ENCODE measurements at places on chromosomes 3 and 15. TPM values are rescaled to one million over a fixed set of nuclear protein-coding genes. Genes with fewer than 3 reads are reported as not detected.
A peak's percentile ranks its signal among the peaks of the same experiment; 100 is the strongest.

DNA sequence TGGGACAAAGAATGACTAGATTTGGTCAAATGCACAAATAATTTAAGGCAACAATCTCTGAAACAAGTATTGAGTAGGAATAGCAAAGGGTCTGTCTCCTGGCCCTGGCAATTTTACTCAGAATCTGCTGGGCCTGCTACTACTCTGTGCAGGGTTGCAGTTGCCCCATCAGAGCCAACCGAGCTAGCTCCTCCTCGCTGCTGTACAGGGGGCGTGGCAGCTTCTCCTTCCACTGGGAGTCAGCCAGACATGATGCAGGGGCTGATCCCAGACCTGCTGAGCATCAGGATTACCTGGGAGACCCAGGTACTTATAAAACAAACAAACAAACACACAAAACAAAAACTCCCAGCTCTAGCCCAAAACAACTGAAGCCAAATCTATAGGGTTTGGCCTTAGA lies 30.5 kb upstream of the PXYLP1 start:
- no peak for DNase-seq

GRCh38 chr15:75023872-75024636 lies 664 bp downstream of the PPCDC start:
- no peak for DNase-seq

- no peak for DNase-seq
Measured at GRCh38 chr15:57500979-57501576, 90.6 kb upstream of the MYZAP start.

DNA sequence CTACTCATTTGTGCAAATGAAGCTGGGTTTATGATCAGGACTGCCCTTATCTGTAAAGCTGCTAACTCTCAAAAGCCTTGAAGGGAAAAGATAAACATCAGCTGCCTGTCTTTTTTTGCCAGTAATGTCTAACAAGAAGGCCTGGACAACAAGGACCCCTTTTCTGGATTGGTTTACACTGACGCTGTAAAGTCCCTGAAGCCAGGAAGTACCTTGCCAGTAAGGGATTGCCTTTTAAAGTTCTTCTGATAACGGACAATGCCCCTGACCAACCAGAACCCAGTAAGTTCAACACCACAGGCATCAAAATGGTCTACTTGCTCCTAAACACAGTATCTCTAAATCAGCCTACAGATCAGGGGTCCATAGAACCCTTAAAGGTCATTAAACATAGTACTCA lies 178.0 kb downstream of the PCCB start:
- DNase-seq, result no peak

GRCh38 chr3:110459021-110459420 lies 612.6 kb upstream of the NECTIN3 start:
- no peak for DNase-seq

DNA sequence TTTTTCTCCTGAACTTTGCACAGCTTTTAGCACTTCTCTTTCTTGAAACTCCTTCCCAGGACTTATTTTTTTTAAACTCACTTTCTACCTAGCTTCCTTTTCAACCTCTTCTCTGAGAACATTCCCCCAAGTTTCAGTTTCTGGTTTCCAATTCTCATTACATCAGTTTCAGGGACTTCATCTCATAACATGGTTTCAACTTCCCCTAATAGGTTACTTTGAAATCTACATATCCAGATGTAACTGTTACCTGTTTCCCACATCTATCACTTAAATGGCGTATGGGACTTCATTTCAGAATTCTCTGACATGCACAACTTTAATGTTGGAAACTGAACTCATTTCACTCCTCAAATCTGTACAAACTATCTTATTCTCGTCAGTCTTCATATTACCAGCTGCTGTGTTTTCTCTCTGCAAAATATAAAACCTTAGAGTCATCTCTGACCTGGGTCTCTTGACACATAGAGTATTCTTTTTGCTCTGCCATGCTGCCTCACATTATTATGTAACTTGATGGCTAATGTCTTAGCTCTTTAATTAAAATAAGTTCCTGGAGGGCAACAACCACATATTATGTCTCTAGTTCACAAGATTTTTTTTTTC lies 58.4 kb downstream of the NME9 start:
- DNase-seq, result no peak

The DPPA2 gene
- not detected for total RNA-seq

DNA sequence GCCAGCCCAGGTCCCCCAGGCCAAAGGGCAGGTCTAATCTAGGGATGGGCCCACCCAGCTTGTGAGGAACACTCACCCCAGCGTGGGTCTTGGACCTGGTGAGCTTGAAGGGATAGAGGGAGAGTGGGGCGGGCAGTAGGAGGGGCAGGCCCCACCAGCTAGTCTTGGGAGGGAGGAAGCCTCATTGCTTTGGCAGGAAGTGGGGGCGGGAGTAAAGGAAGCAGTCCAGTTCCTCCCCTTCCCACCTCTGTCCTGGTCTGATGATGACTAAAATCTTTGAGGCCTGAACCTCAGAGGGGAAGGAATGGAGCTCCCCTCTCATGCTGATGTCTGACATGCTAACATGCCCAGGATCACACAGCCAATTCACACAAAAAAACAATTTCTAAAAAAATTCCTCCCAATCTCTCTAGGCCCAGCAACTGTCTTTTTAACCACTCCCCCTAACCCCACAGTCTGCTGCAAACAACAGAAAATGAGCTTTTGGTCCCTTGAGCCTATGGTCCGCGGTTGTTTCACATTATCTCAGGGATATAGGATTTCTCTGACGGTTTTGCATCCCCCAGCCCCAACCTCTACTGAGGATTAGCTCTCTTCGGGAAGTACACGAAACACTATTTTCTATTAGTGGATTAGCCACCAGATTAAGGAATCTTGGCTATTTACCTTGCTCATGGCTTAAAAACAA lies 30.7 kb upstream of the DUSP7 start:
- DNase-seq, result no peak

DNA sequence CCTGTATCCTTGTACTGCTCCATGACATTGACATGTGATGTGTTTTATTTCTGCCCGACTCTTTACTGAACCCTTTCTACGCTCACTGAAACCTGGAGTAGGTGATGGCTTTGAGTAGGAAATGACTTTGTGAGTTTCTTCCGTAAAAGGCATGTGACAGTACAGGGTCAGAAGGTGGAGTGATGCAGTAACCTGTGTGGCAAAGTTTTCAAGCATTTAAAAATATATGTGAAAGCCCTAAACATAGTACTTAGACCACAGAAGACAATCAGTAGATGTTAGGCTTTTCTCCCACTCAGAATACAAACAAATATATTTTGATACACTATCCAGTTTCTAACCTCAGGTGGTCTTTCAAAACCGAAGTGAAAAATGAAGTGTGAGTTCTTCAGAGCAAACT lies 31.3 kb upstream of the SACM1L start:
- DNase-seq, result no peak

The GP9 gene
- not detected for total RNA-seq

- no peak for DNase-seq
Measured at GRCh38 chr3:10926811-10927521, 65.6 kb upstream of the SLC6A1 start.

GRCh38 chr15:88882785-88883184 lies 12.6 kb downstream of the HAPLN3 start:
- no peak for DNase-seq

DNA sequence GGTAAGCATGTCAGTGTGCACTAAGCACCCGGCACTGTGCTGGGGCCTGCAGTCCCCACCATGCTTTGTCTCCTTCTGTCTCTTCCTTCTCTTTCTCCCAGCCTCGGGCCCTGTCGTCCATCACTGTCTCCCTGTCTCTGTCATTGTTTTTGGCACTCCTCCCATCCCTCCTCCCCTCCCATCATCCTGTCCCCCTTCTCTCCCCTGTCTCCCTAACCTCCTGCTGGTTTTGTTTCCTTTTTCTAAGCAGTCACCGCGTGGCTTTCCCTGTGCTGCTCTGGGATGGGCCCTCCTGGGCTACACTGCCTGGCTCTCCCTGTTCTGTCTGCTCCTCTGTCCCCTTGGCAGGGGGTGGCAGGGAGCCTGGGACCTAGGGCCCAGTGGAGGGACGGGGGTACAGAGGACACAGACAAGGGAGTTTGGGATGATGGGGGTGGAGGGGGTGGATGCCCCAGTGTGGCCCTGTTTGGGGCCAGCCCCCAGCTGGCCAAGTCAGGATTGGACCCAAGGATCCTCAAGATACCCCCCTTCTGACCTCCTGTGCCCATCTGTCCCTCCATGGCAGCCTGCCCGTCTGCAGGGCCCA lies 5.7 kb downstream of the CHST13 start:
- DNase-seq, result no peak

DNA sequence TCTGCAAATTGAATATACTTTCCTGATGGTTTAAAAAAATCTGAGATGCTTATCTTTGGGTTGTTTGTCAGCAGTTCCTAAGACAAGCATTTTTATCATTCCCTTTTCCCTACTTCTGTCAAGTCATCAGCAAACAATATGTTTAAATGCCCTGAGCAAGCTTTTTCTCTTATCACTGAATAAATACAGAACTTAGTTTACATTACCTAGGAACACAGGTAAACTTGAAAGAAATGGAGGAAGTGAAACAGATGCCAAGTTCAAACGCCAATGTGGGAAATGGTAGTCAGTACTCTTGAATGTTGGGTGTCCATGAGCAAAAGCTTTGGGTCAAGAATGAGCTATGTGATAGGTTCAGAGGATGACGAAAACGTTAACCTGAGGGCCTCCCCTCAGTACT lies 17.2 kb upstream of the TCAIM start:
- DNase-seq, result no peak

- DNase-seq, result no peak
Measured at GRCh38 chr15:70505411-70505919, 257.9 kb downstream of the UACA start.

DNA sequence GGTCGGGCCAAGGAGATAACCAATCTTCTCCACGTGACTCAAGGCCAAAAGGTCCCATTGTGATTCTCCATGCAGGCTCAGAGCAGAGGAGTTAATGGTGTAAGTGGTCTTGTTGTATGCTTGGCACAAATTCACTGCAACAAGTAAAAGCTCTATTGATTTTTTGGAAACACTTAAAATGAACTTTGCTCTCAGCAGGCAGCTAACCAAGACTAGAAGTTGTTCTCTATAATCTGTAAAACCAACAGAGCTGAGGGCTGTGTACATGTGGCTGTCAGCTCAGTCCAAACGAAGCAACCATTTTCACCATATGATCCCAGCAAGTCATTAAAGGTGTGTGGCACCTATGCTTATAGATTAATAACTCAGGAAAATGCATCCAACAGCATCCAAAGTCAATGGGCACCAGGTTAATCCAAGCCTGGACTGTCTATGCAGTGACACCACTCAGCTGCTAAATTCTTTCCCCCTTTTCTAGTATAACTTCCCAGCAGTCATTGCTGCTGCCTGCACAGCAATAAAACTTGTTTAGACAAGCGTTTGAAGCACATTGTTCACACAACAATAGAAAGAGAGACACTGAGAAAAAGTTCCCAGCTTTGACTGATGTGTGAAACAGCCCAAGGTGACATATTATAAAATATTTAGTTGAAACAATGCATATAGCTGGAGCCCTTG lies 603.8 kb upstream of the ADAMTS9 start:
- DNase-seq, result no peak

The ACTR8 gene
- total RNA-seq, result 31.8 TPM

DNA sequence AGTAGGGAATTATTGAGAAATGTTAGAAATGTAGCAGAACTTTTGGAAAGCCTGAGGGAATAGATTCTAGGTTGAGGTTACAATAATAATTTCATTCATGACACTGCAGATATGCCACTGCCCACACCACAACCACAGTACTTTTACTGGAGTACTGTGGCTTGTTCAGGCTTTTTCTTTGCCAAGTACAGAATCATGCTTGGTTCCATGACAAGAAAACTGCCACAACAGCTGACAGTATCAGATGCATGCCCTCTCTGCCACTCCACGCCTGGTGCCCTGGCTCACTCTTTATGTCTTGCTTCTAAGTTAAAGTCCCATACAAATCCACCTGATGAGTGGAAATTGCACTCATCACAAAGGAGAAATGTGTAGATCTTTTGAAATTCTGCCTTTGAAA lies 398.6 kb downstream of the ZIC1 start:
- no peak for DNase-seq

- no peak for DNase-seq
Measured at GRCh38 chr3:134279466-134279865, 28.8 kb upstream of the RYK start.

GRCh38 chr15:100093211-100094126 lies 248.3 kb downstream of the ADAMTS17 start:
- no peak for DNase-seq

DNA sequence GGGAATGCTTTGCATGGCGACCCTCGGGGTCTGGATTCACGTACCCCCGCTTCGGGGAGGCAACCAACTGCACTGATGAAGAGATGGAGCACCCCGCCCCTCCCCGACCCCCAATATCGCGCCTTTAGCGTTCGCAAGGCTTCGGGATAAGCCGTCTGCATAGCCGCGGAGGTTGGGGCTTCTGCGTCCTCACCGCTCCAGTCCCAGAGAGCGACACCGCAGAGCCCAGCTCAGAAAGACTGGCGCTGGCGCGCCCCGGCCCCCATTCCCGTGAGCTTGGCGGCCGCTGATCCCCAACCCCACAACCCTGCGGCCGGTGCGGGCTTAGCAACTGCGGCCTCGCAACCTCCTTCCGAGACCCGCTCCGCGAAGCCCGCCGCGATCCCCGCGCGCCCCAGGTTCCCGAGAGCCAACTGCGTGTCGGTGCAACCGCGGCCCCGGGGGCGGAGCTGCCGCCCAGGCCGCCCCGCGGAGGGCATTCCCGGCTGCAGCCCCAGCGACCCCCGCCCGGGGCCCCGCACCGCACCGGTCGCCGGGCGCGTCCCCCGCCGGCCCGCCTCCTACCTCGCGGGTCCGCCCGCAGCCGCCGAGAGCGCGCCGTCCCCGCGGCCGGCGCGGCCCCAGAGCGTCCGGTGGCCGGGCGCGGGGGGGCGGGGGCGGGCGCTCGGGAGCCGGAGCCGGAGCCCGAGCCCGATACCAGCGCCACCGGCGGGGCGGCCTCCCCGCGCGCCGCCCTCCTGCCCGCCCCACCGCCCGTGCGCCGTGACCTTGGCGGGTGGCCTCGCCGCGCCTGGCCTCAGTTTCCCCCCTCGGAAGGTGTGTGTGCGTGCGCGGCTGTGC lies 79.5 kb downstream of the IQSEC1 start:
- DNase-seq, result peak; percentile 57

DNA sequence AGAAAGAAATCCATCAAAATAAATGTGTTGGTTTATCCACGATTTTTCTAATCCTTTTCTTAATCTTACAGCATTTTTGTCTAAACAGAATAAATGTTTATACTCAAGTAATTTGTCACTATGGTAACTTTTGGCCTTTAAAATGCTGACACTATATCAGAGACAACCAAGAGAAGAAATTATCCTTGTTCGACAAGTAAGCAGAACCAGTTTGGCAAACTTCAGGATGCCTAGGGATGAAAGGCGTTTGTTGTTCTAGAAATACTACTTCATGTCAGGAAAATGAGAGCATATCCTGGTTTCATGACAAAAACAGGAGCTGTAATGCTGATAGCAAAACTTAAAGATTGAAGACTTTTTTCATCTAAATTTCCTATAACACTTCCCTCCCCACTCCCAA lies 308.0 kb upstream of the ATP11B start:
- DNase-seq, result no peak

DNA sequence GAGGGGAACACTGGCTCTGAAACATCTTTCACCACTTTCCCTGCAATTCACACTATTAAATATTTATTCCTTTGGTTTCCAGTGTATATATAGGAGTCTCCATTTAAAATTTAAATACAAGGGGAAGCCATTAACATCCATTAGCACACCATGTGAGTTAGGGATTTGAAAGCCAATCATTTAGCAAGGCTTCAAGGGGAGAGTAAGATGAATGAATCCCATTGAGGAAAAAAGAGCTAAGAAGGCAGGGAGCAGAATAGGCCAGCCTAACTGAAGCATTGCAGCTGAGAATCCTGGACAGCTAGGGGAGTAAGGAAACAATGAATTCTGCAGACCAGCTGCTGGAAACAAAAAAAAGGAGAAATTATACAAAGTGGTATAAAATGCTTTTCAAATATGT lies 426.1 kb downstream of the IL5RA start:
- DNase-seq, result no peak

The VGLL3 gene
- not detected for total RNA-seq

All from activated naive CD8-positive, alpha-beta T cell treated with anti-CD3 and anti-CD28 coated beads, Interleukin-2, amount 10 ng/mL, durations not matched to agents 7 days and 5 days (primary cell).